NCI-H2227 treated with DMSO at 0.1 percent for 48 hours (cell line): ENCODE measurements at places on chromosomes 13 and 19.

GRCh38 chr19:32296694-32297093, 48.7 kb upstream of the ZNF507 start:
- no peak for DNase-seq

GRCh38 chr13:112978561-112979405, 9.8 kb downstream of the MCF2L start:
- no peak for DNase-seq

DNA sequence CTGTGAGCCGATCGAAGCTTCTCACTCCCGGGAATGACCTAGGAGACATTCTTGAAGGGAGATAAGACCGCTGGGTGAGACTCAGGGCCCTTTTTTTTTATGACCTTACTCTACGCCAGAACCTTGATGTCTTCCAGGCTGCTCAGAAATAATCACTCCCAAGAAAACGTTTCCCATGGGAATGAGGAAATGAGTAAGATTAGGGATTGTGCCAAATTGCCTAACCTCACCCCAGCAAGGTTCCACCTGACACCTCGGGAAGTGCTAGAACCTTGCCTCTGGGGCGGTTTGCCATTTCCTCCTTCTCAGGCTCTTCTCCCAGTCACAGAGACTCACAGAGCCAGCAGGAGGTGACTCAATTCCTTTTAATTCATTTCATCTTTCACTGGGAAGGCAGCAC, 2.3 kb downstream of the SLC46A3 start:
- DNase-seq = no peak

DNA sequence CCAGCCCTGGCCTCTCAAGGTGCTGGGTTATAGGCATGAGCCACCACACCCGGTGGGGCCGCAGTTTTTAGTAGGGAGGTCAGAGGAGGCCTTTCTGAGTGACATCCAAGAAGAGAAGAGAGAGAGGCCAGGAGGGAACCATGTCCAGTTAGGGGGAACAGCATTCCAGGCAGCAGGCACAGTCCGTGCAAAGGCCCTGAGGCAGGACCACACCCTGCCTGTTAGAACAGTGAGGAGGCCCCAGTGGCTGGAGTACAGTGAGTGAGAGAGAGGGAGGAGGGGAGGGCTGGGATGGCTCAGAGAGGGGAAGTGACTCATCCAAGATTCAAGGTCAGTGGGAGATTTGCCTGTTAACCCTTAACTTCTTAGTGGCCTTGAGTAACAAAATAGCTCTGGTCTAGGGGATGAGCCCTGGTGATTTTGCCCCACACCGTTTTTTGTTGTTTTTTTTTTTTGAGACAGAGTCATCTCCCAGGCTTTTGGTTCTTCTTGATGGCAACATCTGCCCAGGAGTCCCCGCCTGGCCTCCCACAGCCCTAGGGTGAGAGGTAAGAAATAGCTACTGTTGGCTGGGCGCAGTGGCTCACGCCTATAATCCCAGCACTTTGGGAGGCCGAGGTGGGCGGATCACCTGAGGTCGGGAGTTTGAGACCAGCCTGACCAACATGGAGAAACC, 2.7 kb upstream of the PLIN3 start:
- no peak for DNase-seq

DNA sequence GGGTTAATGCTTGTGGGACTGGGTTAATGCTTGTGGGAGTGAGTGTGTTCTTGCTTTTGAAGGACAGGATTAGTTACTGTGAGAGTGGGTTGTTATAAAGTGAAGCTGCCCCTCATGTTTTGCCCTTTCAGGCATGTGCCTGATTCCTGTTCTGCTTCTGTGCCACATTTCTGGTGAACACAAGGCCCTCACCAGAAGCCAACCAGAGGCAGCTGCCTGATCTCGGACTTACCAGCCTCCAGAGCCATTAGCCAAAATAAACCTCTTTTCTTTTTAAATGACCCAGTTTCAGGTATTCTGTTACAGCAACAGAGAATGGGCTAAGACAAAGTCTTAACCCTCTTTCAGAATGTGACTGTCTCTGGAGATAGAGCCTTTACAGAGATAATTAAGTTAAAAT, 113.3 kb upstream of the TMTC4 start:
- DNase-seq = no peak

- DNase-seq = no peak
These were observed 56.1 kb upstream of the FREM2 start for GRCh38 chr13:38630780-38631179.

DNA sequence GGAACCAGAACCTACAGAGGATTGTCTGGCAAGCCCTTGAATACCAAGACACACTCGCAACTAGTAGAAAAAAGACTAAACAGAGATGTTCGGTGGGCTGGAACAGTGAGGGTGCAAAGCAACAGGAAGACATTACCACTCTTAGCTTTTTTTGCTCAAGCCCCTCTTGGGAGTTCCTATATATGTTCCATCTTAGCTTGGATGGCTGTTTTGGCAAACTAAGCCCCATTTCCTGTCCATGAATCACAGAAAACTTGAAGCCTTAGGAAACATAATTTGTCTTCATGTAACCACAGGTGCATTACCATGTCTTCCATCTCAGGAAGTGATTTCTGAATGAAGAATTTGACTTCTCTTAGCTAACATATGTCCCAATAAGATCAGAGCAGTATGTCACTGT, 446.3 kb downstream of the OLFM4 start:
- no peak for DNase-seq

GRCh38 chr13:97273341-97273831, 51.3 kb downstream of the MBNL2 start:
- DNase-seq = no peak

GRCh38 chr13:25300861-25301346, 521 bp upstream of the NUP58 start:
- no peak for DNase-seq

DNA sequence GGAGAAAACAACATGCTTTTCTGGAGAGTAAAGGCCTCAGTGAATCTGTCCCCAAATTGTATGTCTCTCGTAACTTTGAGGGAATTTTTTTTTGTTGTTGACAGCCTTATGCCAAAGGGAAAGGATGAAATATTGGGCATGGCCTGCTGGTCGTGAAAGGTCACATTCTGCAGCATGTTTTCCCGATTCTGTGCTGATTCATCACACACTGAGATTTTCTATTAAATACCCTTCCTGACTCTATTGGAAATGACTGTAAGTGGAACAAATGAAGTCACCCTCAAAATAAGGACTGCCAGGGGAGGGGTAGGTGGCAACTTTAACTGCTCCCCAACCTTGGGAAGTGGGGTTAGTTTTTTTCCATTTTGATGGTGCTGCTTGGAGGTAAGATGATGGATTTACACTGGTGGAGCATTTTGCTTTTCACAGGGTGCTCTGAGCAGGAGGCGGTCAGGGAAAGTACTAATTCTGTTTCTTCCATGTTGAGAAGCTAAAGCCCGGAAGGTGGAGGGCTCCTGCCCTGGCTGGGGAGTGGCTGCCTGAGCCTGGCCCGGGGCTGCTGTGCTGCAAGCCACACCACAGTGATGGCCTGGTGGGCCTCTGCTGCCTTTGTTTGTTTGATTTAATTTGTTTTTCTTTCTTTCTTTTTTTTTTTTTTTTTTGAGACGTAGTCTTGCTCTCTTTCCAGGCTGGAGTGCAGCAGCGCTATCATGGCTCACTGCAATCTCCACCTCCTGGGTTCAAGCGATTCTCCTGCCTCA, 116.8 kb upstream of the SPATA13 start:
- DNase-seq = no peak

- no peak for DNase-seq
These were observed 45.8 kb downstream of the GAS6 start for GRCh38 chr13:113817860-113818691.

DNA sequence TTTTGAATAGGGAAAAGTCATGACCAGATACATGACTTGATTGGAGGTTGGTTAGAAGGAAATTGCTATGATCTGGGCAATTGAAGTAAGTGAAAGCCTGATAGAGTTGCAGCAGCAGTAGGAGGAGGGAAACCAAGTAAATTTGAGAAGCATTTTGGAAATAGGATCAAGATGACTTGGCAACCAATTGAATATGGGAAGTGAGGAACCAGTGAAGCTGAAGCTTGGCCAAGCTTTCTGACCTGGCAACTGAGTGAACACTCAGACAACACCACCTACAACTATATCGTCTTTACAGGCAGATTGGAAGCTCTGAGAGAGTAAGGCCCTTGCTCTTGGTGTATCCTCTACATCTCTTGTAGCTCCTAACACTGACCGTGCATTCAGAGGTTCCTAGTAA, 16.2 kb upstream of the KATNAL1 start:
- DNase-seq = no peak

DNA sequence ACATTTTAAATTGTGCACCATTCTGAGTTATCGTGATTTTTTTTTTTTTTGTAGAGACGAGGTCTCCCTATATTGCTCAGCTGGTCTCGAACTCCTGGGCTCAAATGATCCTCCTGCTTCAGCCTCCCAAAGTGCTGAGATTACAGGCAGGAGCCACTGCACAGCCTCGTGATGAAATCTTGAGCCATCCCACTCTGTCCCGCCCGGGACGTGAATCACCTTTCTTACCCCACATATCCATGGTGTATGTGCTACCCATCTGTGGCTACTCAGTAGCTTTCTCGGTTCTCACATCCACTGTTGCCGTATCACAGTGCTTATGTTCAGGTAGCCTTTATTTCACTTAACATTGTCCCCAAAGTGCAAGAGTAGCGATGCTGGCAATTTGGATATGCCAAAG, 26.5 kb downstream of the PAK4 start:
- no peak for DNase-seq

- no peak for DNase-seq
These were observed 372.9 kb downstream of the MTUS2 start for GRCh38 chr13:29193083-29193482.

DNA sequence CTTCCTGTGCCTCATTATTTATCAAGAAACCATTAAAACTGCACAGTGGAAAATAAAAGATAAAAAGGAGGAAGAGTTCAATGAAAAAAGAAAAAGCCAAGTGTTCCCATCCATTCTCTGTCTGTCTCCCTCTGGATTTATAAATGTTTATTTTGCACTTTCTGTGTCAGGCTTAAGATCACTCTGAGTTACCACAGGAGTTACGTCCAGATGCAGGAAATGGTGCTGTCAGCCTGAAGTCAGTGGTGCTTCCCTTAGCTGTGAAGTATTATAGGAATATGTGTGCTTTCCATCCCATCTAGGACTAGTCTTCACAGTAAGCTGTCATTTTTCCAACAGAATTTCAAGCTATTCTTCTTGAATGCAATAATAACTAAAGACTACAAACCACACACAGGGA, 420.2 kb downstream of the KCTD12 start:
- no peak for DNase-seq
